Right forelimb (tissue), 1 donor: ENCODE measurements at places on chromosomes 6 and 20.

- DNase-seq: no peak
Observed at GRCh38 chr6:1598433-1598832, 11.3 kb upstream of the FOXC1 start.

DNA sequence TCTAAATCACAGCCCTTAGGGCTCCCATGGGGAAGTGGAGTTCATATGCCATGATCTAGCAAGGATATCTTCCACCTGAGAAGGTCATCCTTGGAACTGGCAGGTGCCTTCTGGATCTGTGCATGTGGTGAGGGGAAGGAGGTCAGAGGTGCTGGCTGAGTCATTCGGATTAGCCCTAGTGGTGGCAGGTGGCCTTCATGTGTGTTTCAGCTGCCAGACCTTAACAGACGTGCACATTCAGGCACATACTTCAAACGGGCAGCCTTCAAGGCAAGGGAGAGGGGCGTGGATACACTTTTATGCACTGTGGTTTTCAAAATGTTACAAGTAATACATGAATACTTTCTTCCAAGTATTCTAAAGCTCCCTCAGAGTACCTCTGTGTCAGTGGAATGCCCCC lies 51.2 kb downstream of the BMP6 start:
- no peak for DNase-seq

DNA sequence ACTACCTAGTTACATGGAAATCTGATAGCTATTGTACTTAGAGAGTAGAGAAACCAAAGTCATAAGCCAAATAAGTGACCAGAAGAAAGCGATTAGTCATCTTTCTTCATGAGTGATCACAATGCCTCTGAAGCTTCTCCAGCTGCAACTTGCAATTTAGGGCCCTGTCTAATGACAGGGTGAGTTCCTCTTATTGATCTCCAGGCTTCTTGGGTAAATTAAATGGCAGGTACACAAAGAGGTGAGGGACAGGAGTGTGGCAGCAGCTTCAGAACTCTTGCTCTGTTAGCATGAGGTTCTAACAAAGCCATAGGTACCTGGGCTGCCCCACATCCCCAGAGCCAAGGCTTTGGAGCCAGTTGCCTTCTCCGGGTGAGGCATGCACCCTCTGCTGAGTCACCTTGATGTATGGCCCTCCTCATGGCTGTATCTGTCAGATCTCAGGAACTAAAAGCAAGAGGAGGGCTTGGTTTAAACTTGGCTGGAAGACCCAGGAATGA lies 60.8 kb downstream of the PRDM1 start:
- no peak for DNase-seq

DNA sequence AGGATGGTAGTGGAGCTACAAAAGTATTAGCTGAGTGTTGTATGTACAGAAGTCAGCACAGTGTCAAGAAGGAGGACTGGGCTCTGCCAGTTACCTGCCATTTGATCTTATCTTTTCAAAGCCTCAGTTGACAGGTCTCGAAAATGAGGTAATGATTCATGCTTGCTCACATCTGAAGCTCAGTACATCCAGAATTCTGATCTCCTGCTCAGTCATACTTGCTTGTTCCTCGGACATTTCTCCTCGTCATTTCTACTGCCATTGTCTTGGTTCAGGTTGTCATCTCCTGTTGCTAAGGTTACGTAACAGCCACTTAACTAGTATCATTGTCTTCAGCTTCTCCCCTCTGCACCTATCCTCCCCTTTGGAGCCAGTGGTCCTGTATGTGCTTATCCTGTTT lies 89.5 kb downstream of the SLX4IP start:
- no peak for DNase-seq

DNA sequence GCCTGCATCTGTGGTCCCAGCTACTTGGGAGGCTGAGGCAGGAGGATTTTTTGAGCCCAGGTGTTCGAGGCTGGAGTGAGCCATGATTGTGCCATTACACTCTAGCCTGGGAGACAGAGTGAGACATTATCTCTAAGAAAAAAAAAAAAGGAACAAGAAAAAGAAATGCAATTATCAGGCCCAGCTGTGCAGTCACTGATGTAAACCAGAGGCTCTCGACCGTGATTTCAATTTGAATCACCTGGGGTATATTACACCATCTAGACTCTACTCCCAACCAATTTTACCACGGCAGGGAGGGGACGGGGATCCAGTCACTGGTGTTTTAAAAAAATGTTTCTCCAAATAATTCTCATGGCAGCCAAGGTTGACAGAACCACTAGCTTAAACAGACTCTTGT lies 48.8 kb upstream of the NKX2-2 start:
- DNase-seq: no peak

DNA sequence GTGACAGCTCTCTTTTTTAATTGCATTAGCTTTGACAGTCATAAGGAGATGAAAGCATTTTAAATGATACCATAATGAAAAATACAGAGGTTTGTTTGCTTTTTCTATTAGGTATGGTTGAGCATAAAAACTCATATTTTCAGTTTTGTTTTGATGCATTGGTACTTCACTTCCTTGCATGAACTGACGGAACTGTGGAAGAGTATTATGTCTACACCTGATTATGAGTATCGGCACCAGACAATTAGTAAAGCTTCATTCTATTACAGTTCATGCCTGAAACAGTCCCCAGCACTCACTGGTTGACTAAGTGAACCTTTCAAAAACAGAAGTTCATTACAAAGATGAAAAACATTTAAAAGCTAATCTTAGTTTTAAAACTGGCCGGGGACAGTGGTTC lies 593.0 kb downstream of the GRIK2 start:
- no peak for DNase-seq

- no peak for DNase-seq
Observed at GRCh38 chr6:79861023-79861422, 86.3 kb downstream of the ELOVL4 start.

- no peak for DNase-seq
Observed at GRCh38 chr20:37209661-37210314, 30.4 kb upstream of the MROH8 start.

GRCh38 chr6:97064578-97064977 lies 140.1 kb downstream of the KLHL32 start:
- DNase-seq: no peak

DNA sequence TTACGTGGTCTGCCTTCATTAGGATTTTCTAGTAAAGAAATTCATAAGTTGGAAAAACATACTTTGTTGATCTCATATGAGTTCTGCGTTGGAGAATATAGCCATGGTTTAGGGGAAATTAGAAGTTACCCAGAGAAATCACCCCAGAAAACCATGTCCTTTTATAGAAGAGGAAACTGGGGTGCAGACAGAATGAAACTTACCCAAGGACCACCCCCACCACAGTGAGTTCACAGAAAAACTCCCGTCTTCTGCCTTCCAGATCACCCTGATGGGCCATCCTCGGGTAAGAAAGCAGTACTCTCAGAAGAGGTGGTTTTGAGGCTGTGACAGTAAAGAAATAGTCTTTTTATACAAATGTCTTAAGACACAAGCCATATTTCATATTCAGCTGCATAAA lies 25.1 kb upstream of the MAFB start:
- DNase-seq: no peak

DNA sequence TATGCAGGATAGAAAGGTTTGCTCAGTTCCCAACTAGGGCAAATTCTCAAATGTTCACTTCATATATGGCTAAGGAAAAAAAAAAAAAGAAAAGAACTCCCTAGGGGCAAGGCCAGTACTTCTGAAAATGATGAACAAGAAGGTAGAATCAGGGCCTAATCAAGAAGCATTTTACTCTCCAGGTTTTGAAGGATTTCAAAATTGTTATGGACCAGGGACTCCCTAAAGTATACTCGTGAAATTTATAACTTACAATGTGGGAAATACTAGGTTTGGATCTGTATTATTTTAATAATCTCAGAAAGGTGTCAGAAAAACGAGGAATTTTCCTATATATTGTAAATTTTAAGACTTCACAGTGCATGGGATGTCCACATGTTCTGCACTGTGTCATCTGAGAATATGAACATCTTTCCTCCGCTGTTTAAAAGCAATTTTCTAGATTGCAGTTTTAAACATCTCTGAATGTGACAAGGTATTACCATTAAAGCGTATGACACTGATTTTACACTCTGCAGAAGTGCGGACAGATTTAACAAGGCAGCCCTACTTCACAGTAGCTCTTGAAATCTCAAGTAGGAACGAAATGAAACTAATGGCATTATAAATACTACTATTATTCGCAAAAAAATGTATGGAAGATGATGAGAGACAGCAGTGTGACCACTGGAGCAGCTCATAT lies 14.0 kb downstream of the PLAGL1 start:
- DNase-seq: no peak

- DNase-seq: no peak
Observed at GRCh38 chr20:8394308-8394945, 262.4 kb downstream of the PLCB1 start.

DNA sequence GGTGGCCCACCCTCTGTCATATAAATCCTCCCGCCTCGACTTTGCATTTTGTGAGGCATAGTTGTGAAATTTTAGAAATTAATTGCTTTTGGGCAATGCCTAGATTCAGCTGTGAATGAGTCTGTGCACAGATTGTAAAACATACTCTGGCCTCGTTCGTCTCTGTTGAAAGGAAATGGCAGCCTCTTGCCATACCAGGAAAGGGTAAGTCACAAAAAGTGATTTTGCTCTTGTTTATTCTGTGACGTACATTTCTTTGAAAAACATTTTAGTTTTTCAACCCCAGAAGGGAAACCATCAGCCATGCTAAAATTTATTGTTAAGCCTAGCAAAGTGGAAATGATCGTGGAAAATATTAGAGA lies 15.3 kb upstream of the EXOC2 start:
- DNase-seq: no peak

DNA sequence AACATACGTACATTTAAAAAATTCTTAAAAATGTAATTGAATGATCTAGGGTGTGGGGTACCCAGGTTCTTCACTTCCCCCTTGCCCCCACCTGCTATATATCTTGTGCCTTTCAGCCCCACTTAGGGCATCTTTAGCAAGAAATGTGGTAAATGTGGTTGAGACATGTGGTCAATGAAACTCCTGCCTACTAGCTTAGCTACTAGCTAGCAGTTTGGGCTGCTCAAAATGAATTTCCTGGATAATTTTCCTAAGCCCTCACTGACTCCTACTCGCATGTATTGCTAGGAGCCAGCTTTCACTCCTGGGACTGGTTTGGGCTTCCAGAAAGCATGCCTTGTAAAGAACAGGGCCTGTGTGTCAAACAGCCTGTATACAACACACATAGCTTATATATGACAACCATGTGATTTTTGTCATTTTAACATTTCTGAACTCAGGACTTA lies 257.3 kb downstream of the ATXN1 start:
- no peak for DNase-seq
